ENCODE measurements at places on chromosomes 12 and 14. TPM values are rescaled to one million over a fixed set of nuclear protein-coding genes. Genes with fewer than 3 reads are reported as not detected.

Gene CACNA1C
- 29.1 TPM for total RNA-seq

Gene SLCO1B3
- total RNA-seq, result not detected

Gene TROAP
- total RNA-seq, result 7.8 TPM

Gene ADAMTS20
- not detected for total RNA-seq

Gene B4GALNT3
- total RNA-seq, result 3.1 TPM

Gene KRT3
- not detected for total RNA-seq

Gene CMTM5
- 0.22 TPM for total RNA-seq

Gene CCDC38
- total RNA-seq, result 0.39 TPM

Gene SOAT2
- 0.11 TPM for total RNA-seq

Gene PLBD2
- 34.2 TPM for total RNA-seq

Gene CLEC1A
- under 0.01 TPM for total RNA-seq

Gene OR4E2
- not detected for total RNA-seq

Gene LBHD2
- total RNA-seq, result not detected

Gene HOMEZ
- 7.8 TPM for total RNA-seq

Gene CD9
- total RNA-seq, result 414 TPM

Gene PRB2
- total RNA-seq, result not detected

Gene CLEC4E
- total RNA-seq, result not detected

Gene DNAL1
- 19.6 TPM for total RNA-seq

Gene TBC1D30
- total RNA-seq, result 0.13 TPM

Gene RAN
- 468 TPM for total RNA-seq

Gene BDKRB2
- 35.8 TPM for total RNA-seq

Gene KLHDC2
- total RNA-seq, result 82.0 TPM

Gene ARL6IP4
- total RNA-seq, result 140 TPM

Gene FGF23
- total RNA-seq, result not detected

Gene OSBPL8
- 174 TPM for total RNA-seq

Gene PEX5
- total RNA-seq, result 25.9 TPM

Gene SERPINA12
- total RNA-seq, result not detected

Gene GLT8D2
- 70.4 TPM for total RNA-seq

Gene ABCD2
- total RNA-seq, result under 0.01 TPM

Gene SBNO1
- total RNA-seq, result 33.6 TPM

Gene PDZRN4
- total RNA-seq, result 0.13 TPM

Gene IL31
- total RNA-seq, result not detected

Gene DPY19L2
- total RNA-seq, result 0.65 TPM

Gene LALBA
- not detected for total RNA-seq

Gene CIPC
- total RNA-seq, result 23.1 TPM

Gene ACTN1
- 269 TPM for total RNA-seq

Gene PAH
- not detected for total RNA-seq

Gene BHLHE41
- total RNA-seq, result 1.7 TPM

Gene SMCO3
- 0.11 TPM for total RNA-seq

Gene TRPV4
- total RNA-seq, result 4.8 TPM

Gene B3GNT4
- 0.26 TPM for total RNA-seq

Gene FGF6
- total RNA-seq, result not detected

Gene OTUB2
- total RNA-seq, result 1.3 TPM

Gene PPP1R3E
- 10.8 TPM for total RNA-seq

Gene BICDL1
- total RNA-seq, result not detected

Gene C14orf39
- total RNA-seq, result 0.86 TPM

Gene BORCS5
- 17.0 TPM for total RNA-seq

Gene SAV1
- 47.6 TPM for total RNA-seq

Gene KRT71
- total RNA-seq, result not detected

Gene TCTN2
- 29.0 TPM for total RNA-seq

Gene CDKN3
- total RNA-seq, result 73.4 TPM
